ENCODE measurements at places on chromosomes 4 and X. TPM values are rescaled to one million over a fixed set of nuclear protein-coding genes. Genes with fewer than 3 reads are reported as not detected.

- no peaks in the 10 kb centered on the region for H3K36me3 ChIP-seq
- no peaks in the 10 kb centered on the region for H3K27me3 ChIP-seq
- H3K4me1 ChIP-seq: no peaks in the 10 kb centered on the region
- H3K4me3 ChIP-seq: no peak overlapping the region
Measured at GRCh38 chr4:125492957-125493356, 178.2 kb downstream of the FAT4 start.

DNA sequence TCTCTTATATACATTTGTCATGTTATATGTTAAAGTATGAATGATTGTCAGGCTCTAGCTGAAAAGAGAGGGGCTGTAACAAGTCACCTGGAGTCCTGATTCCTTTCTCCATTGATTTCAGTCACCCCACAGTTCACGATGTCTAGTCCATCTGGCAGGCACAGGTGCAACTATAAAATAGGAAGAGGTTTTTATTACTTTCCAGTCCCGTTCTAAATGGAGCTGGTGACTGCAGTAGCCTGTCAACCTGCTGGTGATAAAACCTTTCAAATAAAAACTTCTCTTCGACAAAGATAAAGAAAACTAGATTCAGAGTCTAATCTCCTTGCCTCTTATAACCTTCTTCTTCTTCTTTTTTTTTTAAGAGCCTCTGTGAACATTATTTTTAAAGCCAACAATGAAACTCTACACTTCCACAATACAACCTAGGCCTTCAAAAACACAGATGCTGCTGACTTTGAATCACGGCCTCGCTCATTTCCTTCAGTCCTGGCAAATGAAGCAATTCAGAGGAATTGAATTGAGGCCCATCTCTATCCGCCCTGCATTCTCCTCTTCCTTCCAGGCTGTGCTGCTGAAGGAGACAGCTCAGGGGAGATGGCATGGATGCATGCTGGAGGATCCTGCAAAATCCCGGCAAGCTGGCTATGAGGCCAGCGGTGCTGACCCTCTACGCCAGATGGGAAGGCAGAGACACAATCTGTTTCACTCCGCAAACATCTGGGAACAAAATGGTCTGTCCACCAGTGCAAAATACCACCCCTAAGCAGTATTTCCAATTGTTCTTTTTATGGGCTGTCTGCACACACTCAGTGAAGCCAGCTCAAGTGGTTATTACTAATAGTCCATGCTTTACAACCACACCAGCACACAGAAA is 27.3 kb upstream of the CDKN2AIP start:
- no peaks in the 10 kb centered on the region for H3K27me3 ChIP-seq
- H3K27ac ChIP-seq: no peak overlapping the region
- no peak overlapping the region for H3K4me3 ChIP-seq
- DNase-seq: no peak

GRCh38 chr4:53706422-53707032 is 115.2 kb upstream of the LNX1 start:
- no peak for DNase-seq
- H3K4me3 ChIP-seq: no peak overlapping the region
- H3K4me1 ChIP-seq: peaks cover 27% of the 10 kb centered on the region
- H3K27me3 ChIP-seq: no peaks in the 10 kb centered on the region

NFKB1 gene
- 32.9 TPM for total RNA-seq

GRCh38 chr4:139903845-139904244 is 238.2 kb downstream of the MGST2 start:
- H3K27me3 ChIP-seq: no peaks in the 10 kb centered on the region
- H3K27ac ChIP-seq: no peak overlapping the region
- DNase-seq: no peak
- H3K4me3 ChIP-seq: no peak overlapping the region
- peaks cover 26% of the 10 kb centered on the region for H3K4me1 ChIP-seq
- no peaks in the 10 kb centered on the region for H3K36me3 ChIP-seq

DNA sequence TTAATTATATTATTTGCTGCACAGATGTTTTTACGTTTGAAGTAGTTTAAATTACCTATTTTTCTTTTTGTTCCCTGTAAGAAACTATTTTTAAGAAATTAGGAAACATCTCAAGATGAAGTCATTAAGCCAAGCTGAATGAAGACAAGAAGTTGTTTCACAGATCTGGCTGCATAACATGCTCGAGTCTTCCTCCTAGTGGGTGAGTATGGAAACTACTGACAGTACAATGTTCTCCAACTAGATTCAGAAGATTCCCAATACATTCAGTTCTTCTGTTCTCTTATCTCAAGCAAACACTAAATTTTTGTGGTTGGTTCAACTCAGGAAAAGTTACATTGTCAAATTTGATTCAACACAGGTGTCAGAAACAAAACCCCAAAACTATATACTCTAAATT is 256.8 kb upstream of the VCX start:
- no peak for DNase-seq
- H3K4me1 ChIP-seq: no peaks in the 10 kb centered on the region
- no peaks in the 10 kb centered on the region for H3K27me3 ChIP-seq
- no peak overlapping the region for H3K4me3 ChIP-seq
- no peak overlapping the region for H3K27ac ChIP-seq

DNA sequence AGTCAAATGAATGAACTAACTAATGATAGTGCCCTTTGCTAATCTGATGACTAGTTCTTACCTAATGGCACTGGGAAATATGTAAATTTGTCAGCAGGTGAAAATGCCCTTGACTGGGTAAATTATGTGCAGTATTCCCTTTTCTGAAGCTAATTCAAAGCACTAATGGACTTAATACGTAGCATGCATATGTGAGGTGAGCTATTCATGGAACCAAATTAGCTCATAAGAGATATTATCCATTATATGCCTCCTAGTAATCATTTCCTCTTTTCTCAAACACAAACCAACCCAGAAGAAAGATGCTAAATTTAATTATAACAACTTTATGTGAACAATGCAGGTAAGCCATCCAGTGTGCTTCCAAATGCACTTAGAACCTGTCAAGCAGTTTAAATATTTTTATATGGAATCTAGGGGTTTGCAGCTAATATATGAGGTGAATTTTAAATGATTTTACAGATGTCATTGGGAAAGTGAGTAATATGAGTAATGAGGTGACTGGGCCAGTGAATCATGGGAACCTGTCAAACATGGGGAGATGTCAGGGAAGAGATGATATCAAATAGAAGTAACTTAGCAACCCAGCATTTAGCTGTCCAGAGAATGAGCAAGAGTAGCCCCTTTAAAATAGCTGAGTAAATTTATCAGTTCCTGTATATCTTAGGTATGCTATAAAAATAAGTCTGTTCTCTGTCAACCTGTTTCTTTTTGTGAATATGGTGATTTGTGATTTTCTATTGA is 315.0 kb downstream of the AFF2 start:
- no peaks in the 10 kb centered on the region for H3K4me1 ChIP-seq
- no peak for DNase-seq
- no peak overlapping the region for H3K4me3 ChIP-seq
- H3K27me3 ChIP-seq: no peaks in the 10 kb centered on the region
- no peaks in the 10 kb centered on the region for H3K36me3 ChIP-seq
- H3K27ac ChIP-seq: no peak overlapping the region

GPR119 gene
- not detected for total RNA-seq

- no peaks in the 10 kb centered on the region for H3K36me3 ChIP-seq
- no peaks in the 10 kb centered on the region for H3K27me3 ChIP-seq
- DNase-seq: no peak
- H3K27ac ChIP-seq: no peak overlapping the region
- H3K4me1 ChIP-seq: no peaks in the 10 kb centered on the region
- H3K4me3 ChIP-seq: no peak overlapping the region
Measured at GRCh38 chrX:9130031-9130430, 96.1 kb upstream of the FAM9B start.

GRCh38 chrX:119512146-119512800 is 44.0 kb downstream of the SLC25A5 start:
- no peak for DNase-seq
- no peaks in the 10 kb centered on the region for H3K27me3 ChIP-seq
- no peak overlapping the region for H3K4me3 ChIP-seq
- no peaks in the 10 kb centered on the region for H3K36me3 ChIP-seq
- H3K4me1 ChIP-seq: peaks cover 3% of the 10 kb centered on the region

Measured in suprapubic skin (tissue), 4 donors.